Colonic mucosa (tissue), 4 donors: ENCODE measurements at places on chromosomes 7 and 10. TPM values are rescaled to one million over a fixed set of nuclear protein-coding genes. Genes with fewer than 3 reads are reported as not detected.
A peak's percentile ranks its signal among the peaks of the same experiment; 100 is the strongest.

GRCh38 chr10:70378122-70378521 lies 4.3 kb downstream of the LRRC20 start:
- no peak overlapping the region for H3K4me3 ChIP-seq
- no peaks in the 10 kb centered on the region for H3K27me3 ChIP-seq
- DNase-seq: no peak
- H3K27ac ChIP-seq: no peak overlapping the region

TUBAL3 gene
- 39.6 TPM for total RNA-seq

GRCh38 chr7:2404714-2405119 lies 1.3 kb downstream of the CHST12 start:
- DNase-seq: no peak
- H3K4me3 ChIP-seq: peak overlapping the region; percentile 87
- H3K4me1 ChIP-seq: peaks cover 7% of the 10 kb centered on the region
- no peaks in the 10 kb centered on the region for H3K36me3 ChIP-seq
- H3K27me3 ChIP-seq: no peaks in the 10 kb centered on the region

HOXA4 gene
- total RNA-seq: 4.5 TPM

TAS2R5 gene
- 0.98 TPM for total RNA-seq

GRCh38 chr7:41133690-41134299 lies 569.1 kb downstream of the INHBA start:
- no peaks in the 10 kb centered on the region for H3K4me1 ChIP-seq
- no peak overlapping the region for H3K4me3 ChIP-seq
- no peaks in the 10 kb centered on the region for H3K36me3 ChIP-seq
- no peaks in the 10 kb centered on the region for H3K27me3 ChIP-seq

CALML5 gene
- total RNA-seq: not detected

GRCh38 chr10:128744811-128745305 lies 618.6 kb upstream of the MKI67 start:
- no peaks in the 10 kb centered on the region for H3K27me3 ChIP-seq
- no peaks in the 10 kb centered on the region for H3K4me1 ChIP-seq
- H3K27ac ChIP-seq: no peak overlapping the region

GRCh38 chr7:156160811-156161210 lies 348.5 kb upstream of the SHH start:
- DNase-seq: no peak
- no peaks in the 10 kb centered on the region for H3K4me1 ChIP-seq
- H3K27me3 ChIP-seq: peaks cover 8% of the 10 kb centered on the region

DNA sequence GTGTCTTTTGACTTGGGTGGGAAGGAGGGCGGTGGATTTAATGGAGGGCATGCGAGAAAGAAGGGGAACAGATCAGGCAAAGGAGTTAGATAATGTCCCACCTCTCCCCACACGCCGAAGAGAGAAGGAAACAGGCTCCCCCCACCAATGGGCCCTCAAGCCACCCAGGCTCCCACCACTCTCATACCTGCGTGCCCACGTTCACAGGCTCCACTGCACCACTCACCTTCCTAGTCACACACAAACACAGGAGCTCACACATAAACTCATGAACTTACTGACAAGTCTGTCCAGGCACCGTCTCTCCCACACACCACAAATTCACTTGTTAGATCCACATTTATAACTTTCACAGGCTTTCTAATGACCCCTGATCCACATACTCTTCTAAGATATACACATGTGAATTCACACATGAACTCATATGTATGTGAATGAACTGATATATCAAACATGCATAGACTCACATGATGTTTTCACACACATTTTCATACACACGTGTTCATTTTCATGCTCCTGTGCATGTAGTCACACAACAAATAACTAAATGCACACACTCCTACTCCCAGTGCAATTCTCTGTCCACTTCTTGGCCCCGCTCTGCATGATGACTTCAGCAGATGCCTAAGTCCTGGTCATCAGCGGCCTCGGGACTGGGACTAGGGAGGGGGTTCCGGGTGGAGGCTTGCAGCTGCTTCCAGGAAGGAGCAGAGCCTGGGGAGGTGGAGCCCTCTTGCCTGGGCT lies 1.5 kb downstream of the LZTS2 start:
- H3K4me3 ChIP-seq: peak overlapping the region; percentile 89
- H3K27me3 ChIP-seq: no peaks in the 10 kb centered on the region
- H3K36me3 ChIP-seq: no peaks in the 10 kb centered on the region
- H3K27ac ChIP-seq: peak overlapping the region; percentile 74
- peaks cover 21% of the 10 kb centered on the region for H3K4me1 ChIP-seq

DNA sequence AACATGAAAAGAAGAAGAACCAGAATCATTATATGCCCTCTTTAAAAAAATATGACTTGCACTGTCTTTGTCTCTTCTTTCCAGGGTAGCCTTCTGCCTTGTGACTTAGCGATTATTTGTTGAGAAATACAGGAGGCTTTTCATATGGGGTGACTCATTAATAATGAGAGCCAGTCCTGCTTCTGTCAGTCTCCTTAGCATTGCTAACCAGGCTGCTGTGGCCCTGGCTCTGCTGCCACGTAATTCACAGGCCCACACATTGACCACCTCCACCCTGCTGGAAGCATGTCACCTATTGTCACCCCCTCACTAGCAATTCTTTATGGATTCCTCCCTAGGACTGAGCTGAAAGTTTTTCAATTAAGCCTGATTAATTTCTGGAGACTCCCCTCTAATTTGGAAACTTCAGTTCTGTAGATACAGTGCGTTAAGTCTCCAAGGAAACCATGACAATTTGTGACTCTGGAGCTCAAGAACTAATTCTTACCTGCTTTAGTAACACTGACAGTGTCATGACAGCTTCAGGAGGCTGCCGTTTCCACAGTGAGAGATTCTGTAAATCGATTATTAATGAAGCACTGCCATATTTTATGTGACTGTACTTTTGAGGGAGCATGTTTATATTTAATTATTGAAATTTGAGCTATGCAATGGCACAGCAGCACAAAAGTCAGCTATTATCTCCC lies 267.9 kb upstream of the SP8 start:
- no peak for DNase-seq
- no peaks in the 10 kb centered on the region for H3K27me3 ChIP-seq

FBXO24 gene
- 1.8 TPM for total RNA-seq

ELAPOR2 gene
- total RNA-seq: 11.8 TPM

SCART1 gene
- 1.3 TPM for total RNA-seq

DNA sequence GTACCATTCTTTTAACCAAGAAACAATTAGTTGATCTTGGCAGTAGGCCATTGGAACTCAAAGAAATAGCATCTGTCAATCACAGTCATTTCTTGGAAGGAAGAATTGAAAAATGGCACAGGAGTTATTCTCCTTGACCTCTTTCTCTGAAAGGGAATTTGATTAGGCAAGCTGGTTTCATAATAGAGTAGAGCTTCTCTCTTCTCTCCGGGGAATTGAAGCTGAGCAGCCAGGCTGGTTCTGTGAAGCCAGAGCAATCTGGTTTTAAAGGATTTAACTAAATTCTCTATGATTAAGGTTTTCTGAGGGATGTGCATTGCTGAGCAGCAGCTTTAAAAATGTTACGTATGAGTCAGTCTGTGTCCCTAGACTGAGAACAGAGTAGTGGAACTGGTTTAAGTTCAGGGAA lies 70.2 kb downstream of the AHCYL2 start:
- no peak for DNase-seq
- H3K27me3 ChIP-seq: no peaks in the 10 kb centered on the region
- no peak overlapping the region for H3K27ac ChIP-seq
- no peaks in the 10 kb centered on the region for H3K36me3 ChIP-seq
- no peak overlapping the region for H3K4me3 ChIP-seq

- no peak for DNase-seq
- peaks cover 6% of the 10 kb centered on the region for H3K4me1 ChIP-seq
- no peak overlapping the region for H3K4me3 ChIP-seq
- H3K27me3 ChIP-seq: no peaks in the 10 kb centered on the region
- H3K36me3 ChIP-seq: no peaks in the 10 kb centered on the region
Measured at GRCh38 chr10:112988839-112989406, 38.9 kb downstream of the TCF7L2 start.

GRCh38 chr10:11489591-11489990 lies 121.9 kb downstream of the USP6NL start:
- H3K27ac ChIP-seq: no peak overlapping the region
- DNase-seq: no peak
- H3K27me3 ChIP-seq: no peaks in the 10 kb centered on the region
- H3K4me1 ChIP-seq: no peaks in the 10 kb centered on the region
- H3K4me3 ChIP-seq: no peak overlapping the region
- H3K36me3 ChIP-seq: no peaks in the 10 kb centered on the region
